ENCODE measurements at places on chromosomes 3 and 15.

DNA sequence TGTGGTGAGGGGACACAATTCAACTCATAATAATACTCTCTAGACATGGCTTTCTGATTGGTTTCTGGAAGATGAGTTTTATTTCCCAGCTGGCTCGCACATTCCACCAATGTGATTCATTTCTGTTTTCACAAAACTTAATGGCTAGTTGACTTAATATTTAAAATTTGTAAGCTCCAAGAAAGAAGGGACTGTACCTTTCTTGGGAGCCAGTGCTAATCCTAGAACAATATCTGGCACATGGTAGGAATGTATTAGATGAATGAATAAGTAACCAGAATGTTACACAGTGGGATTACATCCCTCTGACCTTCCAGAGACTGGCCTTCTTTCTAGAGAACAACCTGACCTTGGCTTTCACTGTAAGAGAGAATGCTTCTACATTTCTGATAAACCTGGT lies 262.8 kb downstream of the RORA start:
- no peak for DNase-seq

DNA sequence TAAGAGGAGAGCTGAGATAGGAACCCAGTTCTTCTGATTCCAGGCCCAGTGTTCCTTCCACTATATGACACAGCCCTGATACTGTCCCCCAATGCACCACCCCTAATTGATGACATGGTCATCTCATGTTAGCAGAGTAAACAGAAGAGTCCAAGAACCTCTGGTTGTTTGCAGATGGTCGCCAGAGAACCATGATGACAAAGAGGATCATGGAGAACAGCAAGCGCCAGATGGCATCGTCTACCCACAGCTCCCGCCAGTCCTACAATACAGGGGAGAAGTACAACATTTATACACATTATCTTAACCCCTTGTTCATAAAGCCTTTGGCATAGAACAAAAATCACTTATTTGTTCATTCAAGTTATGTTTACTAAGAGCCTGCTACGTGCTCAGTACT lies 18.5 kb upstream of the VPS39 start:
- DNase-seq, result no peak

DNA sequence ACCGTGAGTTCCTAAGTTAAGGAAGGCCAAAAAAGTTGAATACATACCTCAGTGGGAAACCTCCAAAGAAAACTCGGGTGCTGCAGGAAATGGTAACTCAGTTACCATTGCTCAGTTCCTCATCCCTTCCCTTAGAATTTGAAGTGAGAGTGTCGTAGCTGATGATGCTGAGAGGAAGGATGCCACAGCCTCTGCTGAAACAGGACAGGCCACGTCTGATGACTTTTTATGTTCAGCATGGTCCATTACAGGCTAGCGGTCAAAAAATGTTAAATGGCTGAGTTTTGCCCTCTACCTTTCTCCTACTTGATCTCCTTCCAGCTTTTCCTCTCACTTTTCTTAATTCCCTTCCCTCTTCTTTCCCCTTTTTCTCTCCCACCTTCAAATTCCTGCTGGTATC lies 135.5 kb downstream of the GHSR start:
- DNase-seq, result no peak

DNA sequence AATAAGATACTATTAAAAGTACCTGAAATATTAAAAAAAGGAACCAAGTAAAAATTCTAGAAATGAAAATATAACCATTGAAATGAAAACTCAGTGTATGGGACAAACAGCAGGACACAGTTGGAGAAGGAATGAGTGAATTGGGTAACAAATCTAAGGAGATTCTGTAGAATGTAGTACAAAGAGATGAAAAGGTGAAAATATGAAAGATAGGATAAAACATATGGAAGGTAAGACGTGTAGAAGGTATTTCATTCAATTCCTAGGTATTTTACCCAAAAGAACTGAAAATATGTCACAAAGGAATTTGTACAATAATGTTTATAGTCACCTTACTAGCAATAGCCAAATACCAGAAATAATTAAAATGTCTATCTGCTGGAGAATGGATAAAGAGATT lies 82.9 kb upstream of the CCNL1 start:
- no peak for DNase-seq

GRCh38 chr3:193190146-193190786 lies 50.8 kb upstream of the PLAAT1 start:
- DNase-seq, result no peak

- DNase-seq, result no peak
Observed at GRCh38 chr3:101861789-101862415, 12.6 kb downstream of the NFKBIZ start.

- DNase-seq, result no peak
Observed at GRCh38 chr15:85298366-85298765, 82.0 kb upstream of the AKAP13 start.

- no peak for DNase-seq
Observed at GRCh38 chr15:59170295-59171066, 36.2 kb upstream of the LDHAL6B start.

DNA sequence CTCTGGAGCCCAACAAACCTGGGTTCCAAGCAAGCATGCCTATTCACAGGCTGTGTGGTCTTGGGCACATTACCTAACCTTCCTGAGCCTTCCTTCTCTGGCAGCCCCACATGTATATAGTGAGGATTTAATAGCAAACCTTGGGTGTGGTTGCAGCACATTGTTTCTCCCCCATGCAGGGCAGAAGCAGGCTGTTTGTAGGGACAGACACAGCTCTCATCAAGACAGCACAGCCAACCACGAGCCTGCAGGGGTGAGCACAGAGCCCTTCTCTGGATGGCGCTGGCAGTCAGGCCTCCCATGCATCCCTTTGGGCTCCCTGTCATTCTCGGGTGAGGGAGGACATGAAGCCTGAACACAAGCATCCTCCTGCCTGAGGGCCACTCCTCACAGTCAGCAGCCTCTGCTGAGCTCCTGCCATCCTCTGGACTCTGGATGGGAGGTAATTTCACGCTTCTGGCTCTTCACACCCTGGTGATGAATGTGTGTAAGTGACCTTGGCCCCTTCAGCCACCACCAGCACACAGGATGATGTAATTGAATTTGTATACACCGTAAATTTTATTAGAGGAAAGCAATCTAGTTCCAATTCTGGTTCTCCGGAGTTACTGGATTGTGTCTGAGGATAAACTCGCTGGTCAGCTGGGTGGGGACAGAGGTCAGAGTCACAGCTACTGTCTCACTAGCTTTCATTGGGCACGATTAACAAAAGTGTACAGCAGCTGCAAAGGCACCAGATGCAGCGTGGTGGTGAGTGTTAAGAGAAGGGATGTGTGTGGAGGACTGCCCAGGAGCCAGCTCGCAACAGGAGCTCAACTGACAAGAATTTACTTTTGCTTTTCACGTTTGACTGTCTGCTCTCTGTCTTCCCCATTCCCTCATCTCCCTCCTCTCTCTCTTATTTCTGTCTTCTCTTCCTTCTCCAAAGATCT lies 118.1 kb downstream of the CLSTN2 start:
- no peak for DNase-seq

- no peak for DNase-seq
Observed at GRCh38 chr15:44735482-44736180, 697 bp upstream of the TRIM69 start.

GRCh38 chr3:50617096-50617791 lies at the start of gene MAPKAPK3:
Gene MAPKAPK3, plus strand, starts transcription at chr3:50617151. Its CDS starts 415 bp downstream, at chr3:50617566.
- DNase-seq, result no peak

- DNase-seq, result no peak
Observed at GRCh38 chr3:58084166-58084565, 75.9 kb downstream of the FLNB start.

DNA sequence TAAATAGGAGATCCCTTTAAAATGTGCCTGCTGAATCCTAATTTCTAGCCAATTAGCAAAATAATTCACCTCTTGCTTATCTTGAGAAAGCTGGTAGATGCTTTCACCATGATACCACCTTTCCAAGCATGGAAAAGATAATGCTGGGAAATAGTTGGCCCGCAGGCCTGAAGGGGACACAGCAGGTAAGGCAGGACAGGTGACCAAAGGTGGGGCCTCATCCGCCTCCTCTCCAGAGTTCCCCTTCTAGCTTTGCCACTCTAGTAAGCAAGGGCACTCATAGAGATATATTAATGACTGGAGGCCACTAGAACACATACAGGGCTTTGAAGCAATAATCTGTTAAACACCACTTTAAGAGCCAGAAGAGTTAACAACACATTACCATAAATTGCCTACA lies 45.5 kb downstream of the SATB1 start:
- DNase-seq, result no peak

GRCh38 chr3:53949541-53949940 lies 57.9 kb upstream of the SELENOK start:
- no peak for DNase-seq

GRCh38 chr3:151553888-151554287 lies 93.0 kb upstream of the IGSF10 start:
- no peak for DNase-seq

DNA sequence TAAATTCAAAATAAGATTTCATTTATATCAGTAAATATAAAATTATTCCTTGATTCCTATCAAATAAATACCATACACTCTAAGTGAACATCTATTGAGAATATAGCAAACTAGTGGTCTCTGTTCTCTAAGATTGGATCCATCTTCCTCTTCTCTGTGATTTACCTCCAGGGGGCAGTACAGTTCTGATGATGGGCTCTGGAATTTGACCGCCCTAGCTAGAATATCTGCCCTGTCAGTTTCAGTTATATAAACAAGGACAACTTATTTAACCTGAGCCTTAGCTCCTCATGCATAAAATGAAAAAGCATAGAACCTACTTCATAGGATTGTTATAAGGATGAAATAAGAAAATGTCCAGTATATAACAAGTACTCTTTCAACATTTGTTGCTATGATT lies 171.1 kb upstream of the CCDC54 start:
- no peak for DNase-seq

DNA sequence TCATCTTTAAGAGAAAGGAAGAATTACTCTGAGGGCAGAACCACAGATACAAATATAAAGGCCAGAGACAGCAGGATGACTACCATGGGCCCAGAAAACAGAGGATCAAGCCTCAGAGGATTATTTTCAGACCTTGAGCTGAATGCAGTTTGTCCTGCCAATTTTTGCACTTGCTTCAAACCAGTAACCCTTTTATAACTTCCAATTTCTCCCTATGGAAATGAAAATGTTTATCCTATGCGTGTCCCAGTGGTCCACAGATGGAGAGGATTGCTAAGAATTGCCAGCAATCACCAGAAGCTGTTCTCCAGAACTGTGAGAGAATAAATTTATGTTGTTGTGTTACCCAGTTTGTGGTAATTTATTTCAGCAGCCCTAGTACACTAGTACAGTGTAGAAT lies 26.4 kb upstream of the MME start:
- DNase-seq, result no peak

- DNase-seq, result no peak
Observed at GRCh38 chr3:136620436-136620835, 131.7 kb downstream of the STAG1 start.

DNA sequence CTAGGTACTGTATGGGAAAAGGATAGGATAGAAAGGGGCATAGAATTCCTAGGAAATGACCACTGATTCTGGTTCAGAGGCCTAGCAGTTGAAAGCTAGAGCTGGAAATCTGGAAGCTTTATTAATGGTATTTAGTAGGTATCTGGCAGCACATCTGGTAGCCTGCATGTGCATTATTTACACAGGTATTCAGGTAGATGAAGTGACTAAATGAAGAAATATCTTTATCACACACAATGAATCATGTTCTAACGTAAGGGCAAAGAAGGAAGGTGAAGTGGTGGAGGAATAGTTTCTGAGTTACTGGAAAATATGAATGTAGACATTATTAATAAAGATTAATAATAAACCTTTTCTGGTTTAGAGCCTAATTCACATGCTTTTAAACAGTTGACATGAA lies 119.9 kb downstream of the MBNL1 start:
- DNase-seq, result no peak

GRCh38 chr15:69849232-69849610 lies 248.5 kb downstream of the TLE3 start:
- DNase-seq, result no peak

GRCh38 chr3:24202071-24202470 lies 257.0 kb downstream of the NR1D2 start:
- DNase-seq, result no peak

DNA sequence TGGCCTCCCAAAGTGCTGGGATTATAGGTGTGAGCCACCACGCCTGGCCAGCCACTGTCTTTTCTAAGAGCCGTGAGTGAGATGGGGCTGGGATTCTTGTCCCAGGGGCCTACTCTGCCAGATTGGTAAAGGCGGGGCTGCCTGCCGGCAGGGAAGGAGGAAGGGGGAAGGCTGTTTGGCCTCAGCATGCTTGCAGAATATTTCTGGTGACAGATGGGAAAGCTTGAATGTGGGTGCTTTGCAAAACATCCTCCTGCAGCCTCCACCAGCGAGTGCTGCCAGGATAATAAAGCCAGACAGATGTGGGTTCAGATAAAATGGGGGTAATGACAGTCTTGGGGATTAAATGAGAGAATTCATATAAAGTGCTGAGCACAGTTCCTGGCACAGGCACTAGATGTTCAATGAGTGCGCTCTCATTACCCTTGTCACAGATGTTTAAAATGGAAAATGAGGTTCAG lies 19.8 kb upstream of the ACOX2 start:
- DNase-seq, result no peak

GRCh38 chr3:54853573-54854404 lies 74.1 kb downstream of the LRTM1 start:
- DNase-seq, result no peak

DNA sequence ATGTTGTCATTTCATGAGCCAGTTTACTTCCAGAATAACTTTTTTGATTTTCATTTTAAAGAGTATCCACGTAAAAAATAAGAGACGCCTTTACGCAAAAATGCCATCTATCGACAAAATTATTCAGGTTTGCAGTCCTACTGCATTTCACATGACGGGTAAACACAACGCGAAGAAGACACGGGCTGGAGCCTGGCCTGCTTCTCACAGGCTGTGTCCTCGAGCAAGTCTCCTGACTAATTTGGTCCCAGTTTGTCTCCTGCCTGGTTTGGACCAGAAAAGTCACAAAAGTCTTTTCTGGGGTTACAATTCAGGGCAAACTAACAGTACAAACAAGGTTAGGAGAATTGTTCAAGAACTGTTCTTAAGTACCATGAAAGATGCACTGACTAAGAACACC lies 51.7 kb downstream of the CHSY1 start:
- DNase-seq, result no peak

GRCh38 chr3:27859821-27860220 lies 137.7 kb upstream of the EOMES start:
- no peak for DNase-seq

GRCh38 chr3:58375254-58375653 lies 42.6 kb downstream of the PXK start:
- no peak for DNase-seq

DNA sequence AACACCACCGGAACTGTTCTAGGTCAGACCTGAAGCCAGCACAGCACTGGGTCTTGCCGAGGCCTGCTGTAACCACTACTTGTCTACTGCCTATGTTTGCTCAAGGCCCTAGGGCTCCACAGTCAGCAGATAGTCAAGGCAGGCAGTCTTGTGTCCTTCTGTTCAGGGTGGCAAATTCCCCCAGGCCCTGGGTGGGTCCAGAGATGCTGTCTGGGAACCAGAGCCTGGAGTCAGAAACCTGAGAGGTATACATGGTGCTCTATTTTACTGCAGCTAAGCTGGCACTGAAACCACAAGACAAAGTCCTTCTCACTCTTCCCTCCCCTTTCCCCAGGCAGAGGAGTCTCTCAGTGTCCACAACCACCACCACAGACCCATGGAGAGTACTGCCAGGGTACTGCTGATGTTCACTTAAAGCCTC lies 89.9 kb downstream of the BBX start:
- DNase-seq, result no peak
